ENCODE measurements at places on chromosomes 3 and 15. TPM values are rescaled to one million over a fixed set of nuclear protein-coding genes. Genes with fewer than 3 reads are reported as not detected.

Gene PRTG
- 3.0 TPM for total RNA-seq

Gene PRR20G
- not detected for total RNA-seq

Gene ESYT3
- total RNA-seq = 0.78 TPM

Gene IMP3
- total RNA-seq = 79.6 TPM

Gene GOLGA8T
- 0.44 TPM for total RNA-seq

Gene TM6SF1
- total RNA-seq = 5.4 TPM

Gene ZNF106
- 51.7 TPM for total RNA-seq

Gene CLDN16
- 2.2 TPM for total RNA-seq

Gene DNAH12
- 0.46 TPM for total RNA-seq

Gene SNTN
- total RNA-seq = not detected

Gene APOD
- total RNA-seq = 42.6 TPM

Gene FBXO40
- total RNA-seq = not detected

DNA sequence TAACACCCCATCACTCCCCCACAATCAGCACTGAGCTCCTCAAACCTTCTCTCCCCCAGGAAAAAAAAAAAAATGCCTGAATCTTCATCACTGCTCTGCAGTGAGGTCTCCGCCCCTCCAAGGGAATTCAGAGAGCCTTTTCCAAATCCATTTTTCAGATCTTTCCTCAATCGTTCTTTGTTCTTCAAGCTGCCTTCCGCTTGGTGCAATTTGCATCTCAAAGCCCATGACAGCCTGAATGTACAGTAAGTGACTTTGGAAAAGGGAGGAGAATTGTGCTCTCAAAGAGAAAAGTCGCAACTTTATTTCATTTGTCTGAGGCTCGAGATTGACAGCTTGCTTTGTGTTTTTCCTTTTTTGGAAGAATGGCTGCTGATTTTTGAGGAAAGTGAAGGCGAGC is 75.0 kb downstream of the CORO2B start:
- DNase-seq = no peak

DNA sequence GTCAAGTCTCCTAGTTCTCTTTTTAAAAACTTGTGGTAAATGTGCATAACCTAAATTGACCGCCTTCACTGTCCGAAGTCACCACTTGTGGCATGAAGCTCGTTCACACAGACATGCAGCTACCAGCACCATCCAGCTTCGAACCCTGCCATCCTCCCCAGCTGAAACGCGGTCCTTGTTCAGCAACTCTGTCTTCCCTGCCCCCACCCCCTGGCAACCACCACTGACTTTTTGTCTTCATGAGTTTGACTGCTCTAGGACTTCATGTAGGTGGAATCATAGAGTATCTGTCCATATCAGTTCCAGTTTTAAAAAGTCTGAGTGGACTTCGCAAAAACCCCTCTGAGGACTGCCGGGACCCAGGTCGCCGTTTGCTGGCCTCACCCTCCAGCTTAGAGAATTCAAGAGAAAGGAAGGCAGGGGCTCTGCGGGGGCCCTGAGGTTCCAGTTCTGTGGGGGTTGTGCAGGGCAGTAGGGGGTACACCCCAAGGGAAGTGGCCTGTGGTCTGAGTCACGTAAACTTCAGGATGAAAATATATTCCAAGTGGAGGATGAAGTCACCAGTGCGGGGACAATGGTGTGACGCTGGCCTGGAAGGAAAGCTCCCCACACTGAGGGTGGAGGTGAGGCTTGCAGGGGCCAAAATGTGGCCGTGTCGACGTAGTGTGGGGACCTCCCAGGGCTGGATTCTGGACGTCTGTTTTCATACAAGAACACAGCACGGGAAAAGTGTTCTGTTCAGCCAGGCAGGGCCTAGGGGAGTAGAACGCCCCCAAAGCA is 67.6 kb downstream of the ABTB1 start:
- DNase-seq = no peak

DNA sequence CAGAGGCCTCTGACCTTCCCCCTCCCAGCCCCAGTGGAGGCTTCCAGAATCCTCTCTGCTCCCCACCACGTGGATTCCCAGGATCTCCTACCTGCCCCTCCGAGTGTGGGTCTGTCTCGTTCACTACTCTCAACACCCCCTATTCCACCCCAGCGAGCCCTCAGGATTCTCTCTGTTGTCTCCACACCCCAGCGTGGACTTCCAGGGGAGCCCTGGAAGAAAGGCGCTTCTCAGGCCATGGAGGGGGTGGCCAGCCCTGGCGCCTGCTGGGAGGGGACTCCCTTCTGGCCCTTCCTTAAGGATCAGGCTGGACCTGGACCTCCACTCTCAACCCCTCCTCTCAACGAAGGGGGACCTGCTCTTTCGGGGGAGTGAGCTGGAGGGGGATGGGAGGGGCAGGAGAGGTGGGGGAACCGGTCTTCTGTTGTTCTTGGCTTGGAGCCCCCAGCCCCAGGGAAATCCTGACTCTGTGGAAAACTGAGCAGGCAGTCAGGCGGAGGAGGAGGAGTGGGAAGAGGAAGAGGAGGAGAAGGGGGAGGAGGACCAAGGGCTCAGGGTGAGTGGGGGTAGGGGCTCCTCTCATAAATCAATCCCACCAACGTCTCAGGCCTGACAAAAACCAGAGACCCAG is 32.9 kb downstream of the EPHB3 start:
- DNase-seq = no peak

- DNase-seq = peak; percentile 50
These were observed 366.8 kb upstream of the UMPS start for GRCh38 chr3:124363476-124363875.

GRCh38 chr3:62672270-62672987 is 202.8 kb downstream of the CADPS start:
- no peak for DNase-seq

- DNase-seq = no peak
These were observed 695 bp downstream of the METTL6 start for GRCh38 chr3:15426579-15427118.

DNA sequence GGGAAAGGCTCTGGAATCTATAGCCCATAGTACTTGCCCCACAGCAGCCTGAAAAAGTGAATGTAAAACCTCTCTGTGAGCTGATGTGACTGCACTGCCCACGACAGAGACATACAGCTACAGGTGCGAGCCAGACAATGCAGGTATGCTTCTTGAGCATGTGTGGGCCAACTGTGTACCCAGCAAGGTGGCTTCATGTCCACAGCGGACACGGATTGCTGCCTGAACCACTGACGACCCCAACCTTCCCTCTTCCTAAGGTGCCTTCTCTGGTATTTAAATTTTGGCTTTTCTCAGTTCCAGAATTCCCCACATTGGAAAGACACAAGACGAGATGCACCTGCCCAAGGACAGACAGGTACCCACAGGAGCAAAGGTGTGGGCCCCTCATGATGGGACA is 65.8 kb downstream of the SCN5A start:
- DNase-seq = peak; percentile 1

DNA sequence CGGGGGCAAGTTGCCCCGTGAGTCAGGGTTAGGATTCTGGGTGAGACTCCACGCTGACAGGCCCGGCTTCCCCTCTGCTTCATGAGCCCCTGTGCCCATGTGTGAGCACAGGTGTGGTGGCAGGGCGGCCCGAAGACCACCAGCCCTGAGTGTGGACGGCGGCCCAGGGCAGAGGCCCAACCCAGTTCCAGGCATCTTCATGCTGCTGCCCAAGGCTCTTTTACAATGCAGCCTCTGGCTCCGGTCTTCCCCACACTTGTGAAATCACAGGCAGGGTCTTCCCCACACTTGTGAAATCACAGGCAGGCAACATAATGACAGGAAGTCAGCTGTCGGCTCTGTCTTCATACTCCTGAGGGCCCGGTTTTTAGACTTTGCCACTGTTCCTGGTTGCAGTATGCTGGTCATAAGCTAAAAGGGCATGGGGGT is 78.8 kb downstream of the AAGAB start:
- DNase-seq = peak; percentile 41

Measured in adrenal gland (tissue), 19 donors.